GM13976 (cell line): ENCODE measurements at places on chromosomes 13 and 19.

GRCh38 chr19:28486926-28487325, 726.0 kb downstream of the UQCRFS1 start:
- no peak for DNase-seq

DNA sequence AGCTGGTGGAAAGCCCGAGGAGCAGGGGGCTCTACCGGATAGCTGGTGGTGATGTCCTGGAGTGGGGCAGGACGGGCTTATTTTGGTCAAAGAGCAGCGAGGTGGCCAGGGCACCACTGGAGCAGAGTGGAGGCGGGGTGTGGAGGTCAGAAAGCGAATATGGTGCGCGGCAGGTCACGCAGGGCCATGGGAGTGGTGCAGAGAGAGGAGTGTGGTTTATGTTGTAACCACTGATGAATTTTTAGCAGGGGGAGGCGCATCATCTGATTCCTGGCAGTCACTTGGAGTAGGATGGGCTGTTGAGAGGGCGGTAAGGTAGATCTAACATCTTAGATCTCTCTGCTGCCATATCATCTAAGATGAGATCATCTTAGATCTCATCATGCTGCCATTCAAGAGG, 1.4 kb upstream of the ZNF414 start:
- no peak for DNase-seq

GRCh38 chr13:42173789-42174343, 98.1 kb upstream of the AKAP11 start:
- no peak for DNase-seq

DNA sequence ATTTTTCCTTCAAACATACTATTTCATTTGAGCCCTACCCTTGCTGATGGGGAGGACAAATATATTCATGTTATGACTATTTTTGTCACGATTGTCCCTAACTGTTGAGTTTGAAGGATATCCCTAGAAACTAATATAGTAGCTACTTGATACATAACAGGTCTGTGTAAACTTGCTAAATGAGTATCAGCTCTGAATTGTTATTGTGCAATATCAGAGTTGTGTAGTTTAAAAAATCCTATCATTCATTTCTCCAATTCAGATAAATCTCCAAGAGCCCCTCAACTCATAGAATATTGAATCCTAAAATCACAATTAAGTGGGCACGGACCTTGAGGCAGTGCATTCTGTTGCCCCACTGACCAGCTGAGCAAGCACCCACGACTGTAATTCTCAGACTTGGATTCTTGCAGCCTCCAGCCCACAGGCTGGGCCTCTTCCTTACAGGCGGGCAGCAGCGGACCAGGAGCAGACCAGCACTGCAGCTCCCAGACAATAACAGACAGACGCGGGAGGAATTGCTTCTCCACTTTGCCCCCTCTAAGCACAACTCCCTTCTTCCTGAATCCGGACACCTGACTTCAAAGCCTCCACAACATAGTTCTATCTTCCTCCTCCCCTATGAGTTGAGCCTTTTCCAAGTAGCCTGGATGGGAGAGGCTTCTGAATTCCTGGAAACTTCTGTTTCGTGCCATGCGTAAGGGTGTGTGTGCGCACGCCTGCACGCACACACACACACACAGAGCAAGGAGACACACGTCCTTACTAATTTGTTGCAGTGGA, 337.6 kb upstream of the ARGLU1 start:
- no peak for DNase-seq

- no peak for DNase-seq
Observed at GRCh38 chr19:10191347-10191746, 3.4 kb downstream of the DNMT1 start.

DNA sequence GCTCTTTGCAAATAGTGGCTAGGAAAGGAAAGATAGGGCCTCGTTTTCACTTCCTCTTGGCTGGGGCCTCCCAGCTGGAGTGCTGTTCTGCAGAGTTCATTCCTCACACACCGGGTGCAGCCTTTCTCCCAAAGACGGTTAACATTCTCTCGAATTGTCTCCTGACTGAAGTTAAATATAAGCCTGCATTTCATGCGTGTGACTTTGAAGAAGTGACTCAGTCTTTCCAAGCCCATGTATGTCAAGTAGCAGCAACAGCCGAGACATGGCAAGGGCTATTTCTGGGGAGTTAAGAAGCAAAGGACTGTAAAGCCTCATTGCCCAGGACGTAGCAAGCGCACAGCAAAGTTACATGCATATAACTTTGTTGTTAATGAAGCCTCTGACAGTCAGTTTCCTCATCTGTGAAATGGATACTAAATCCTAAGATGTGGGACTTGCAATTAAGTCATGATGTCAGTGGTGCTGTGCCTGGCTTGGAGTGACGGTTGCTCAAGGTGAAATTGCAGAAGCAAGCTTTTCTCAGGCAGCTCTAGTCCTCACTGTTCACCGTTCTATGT, 502.4 kb downstream of the MYO16 start:
- no peak for DNase-seq

DNA sequence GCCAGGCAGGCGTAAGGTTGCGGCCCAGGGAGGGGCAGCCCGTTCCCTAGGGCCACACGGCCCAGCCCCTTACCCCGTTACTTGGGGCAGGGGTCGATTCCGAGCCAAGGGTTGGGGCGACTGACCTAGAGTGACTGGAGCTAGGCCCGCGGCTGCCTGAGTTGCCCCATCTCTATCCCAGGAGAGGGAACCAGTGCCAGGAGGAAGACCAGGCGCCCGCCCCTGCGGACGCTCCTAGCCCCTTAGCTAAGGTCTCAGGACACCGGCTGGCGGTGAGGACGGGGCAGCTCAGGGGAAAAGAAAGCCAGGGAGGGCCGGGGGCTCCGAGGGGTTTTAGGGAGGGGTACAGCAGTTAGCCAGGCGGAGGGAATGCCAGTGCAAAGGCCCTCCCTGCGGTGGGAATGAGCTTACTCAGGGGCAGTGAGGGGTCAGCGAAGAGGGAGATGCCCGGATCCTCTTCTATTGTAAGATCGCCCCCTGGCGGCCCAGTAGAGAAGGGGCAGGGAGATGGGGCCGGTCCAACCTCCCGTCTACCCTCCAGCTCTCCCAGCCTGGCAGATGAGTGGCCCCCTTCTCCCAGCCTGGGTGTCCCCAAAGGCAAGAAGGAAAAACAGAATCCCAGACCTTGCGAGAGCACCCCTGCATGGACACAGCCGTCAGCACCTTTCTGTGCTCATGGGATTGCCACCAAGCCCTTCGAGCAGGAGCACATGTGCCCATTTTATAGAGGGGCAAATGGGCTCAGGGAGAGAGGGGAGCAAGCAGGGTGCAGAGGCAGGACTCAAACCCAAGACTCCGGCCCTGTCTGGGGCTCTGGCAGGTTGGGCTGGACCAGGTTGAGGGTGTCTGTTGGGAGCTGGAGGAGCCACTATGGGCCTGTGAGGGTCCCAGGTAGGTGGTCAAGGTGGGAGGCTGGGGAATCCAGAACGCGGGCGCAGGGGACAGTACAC, 16.3 kb downstream of the CILP2 start:
- peak; percentile 88 for DNase-seq

DNA sequence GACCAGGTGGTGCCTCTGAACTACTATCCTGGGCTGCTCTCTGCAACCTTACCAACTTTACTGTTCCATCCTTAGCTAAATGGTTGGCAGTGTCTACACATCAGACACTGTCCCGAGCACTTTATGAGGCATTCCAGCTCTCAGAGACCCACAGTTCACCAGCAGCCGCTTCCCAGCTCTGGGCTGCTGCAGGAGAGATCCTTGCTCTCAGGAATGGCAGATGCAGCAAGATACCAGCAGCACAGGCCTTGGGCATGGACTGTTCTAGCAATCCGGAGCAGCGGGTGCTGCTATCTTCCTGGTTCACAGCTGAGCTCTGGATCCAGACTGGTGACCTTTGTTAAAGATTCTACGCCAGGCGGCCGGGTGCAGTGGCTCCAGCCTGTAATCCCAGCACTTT, 3.3 kb upstream of the LPAR2 start:
- DNase-seq: no peak

- no peak for DNase-seq
Observed at GRCh38 chr19:49553451-49554271, 25.9 kb downstream of the RCN3 start.

DNA sequence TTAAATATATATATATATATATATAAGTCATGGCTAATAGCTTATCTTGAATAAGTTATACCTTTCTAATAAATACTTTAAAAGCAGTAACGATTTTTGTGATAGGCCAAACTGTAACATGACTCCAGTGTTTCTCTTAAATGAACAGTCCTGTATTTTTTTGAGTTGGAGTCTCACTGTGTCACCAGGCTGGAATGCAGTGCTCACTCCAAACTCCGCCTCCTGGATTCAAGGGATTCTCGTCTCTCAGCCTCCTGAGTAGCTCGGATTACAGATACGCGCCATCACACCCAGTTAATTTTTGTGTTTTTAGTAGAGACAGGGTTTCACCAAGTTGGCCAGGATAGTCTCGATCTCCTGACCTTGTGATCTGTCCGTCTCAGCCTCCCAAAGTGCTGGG, 814.2 kb upstream of the SLITRK5 start:
- no peak for DNase-seq

- DNase-seq: no peak
Observed at GRCh38 chr13:73274147-73274546, 215.3 kb downstream of the KLF5 start.

DNA sequence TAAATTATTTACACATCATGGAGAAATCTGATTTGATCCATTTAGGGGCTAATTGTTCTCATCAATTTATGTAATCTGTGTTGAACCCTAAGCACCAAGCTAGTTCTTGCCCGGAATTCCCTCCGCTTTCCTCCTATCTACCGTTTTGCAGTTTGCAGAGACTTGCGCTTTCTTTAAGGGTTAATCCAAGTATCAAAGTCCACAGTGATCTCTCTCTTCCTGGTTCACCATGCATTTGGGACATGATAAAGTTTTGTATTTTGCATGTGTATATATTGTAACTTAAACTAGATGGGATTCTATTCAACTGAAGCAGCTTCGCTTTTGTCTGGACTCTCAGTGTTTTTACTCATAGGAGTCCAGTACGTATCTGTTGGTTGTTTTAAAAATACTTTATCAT, 13.8 kb upstream of the KLF5 start:
- DNase-seq: no peak

DNA sequence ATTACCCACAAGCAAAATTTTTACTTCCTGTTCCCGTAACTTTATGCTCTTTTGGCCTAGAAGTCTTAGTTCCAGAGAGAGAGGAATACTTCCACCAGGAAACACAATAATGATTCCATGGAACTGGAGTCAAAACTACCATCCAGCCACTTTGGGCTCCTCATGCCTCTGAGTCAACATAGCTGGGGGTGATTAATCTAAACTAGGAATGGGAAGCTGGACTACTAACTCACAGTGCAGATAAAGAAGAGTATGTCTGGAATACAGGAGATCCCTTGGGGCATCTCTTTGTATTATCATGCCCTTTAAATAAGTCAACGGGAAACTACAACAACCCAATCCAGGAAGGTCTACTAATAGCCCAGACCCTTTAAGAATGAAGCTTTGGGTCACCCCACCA, 8.9 kb upstream of the ELF1 start:
- no peak for DNase-seq

DNA sequence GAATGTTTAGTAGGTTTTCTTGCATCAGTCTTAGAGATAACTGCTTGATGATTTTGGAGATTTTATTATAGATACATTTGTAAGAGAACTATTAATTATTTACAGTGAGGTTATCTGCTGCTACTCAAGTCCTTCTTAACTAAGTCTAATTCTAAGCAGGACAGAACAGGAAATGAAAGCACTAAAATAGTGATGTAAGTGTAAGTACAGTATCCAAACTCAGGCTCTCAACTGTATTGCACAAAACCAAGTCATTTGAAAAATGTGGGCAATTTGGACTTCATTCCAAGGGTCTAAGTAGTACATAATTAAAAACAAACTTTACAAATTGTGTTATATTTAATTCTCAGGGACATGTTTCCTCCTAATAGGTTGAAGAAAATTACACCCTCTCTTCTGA, 417.1 kb downstream of the ITGBL1 start:
- no peak for DNase-seq
